ENCODE measurements at places on chromosomes 5 and 9.

DNA sequence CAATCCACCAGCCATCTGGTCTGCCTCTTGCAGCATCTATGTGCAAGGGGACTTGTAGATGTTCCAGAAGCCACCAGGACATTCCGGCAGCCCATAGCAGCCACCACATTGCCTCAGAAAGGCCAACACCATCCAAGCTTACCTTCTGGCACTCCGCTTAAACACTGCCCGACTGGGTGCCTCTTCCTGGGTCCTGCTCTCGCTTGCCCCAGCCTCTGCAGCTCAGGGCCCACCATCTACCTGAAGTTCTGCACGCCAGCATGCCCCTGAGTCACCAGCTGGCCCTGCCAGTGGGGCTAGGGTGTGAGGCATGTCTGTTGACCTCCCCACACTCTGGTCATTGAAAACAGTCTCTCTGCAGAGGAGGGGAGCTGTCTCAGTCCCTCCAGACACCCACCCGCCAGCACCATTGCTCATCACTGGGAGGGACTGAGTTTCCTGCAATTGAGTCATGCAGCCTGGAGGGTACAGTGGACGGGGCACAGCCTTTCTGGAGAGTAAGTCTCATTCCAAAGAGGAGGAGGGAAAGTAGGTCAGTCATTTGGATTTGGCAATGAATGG is 16.9 kb upstream of the COL5A1 start:
- DNase-seq: peak; percentile 32

GRCh38 chr9:104780796-104781395 is 17.0 kb downstream of the NIPSNAP3B start:
- DNase-seq: no peak

DNA sequence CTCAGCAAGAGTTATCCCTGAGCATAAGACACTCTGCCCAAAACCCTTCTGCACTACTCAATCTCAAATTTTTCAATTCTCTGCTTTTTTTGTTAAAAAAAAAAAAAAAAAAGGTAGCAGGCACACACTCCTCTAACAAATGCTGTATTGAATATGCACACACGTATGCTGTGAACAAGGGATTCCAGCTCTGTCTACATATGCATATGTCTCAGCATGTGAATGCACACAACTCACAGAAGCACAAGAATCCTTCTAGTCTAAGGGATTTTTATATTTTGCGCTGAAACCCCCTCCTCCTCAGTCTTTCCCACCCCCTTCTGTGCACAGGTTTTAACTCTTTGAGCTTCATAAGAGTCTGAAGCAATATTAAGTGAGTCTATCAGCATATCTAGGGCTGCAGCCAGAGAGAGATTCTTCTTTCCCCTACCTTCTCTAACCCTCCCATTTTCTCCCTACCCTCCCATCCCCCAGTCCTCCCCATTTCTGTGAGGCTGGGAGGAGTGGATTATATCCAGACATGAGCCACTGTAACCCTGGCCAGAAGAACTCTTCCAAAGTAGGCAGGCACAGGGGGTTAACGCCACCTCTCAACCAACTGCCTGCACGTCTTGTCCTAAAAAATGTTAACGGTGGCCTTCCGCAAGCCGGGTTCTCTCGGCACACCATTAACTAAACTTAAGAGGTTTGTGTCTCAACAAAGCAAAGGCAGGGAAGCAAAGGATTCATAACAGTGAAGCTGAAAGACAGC is 1.0 kb downstream of the GABRB2 start:
- no peak for DNase-seq

DNA sequence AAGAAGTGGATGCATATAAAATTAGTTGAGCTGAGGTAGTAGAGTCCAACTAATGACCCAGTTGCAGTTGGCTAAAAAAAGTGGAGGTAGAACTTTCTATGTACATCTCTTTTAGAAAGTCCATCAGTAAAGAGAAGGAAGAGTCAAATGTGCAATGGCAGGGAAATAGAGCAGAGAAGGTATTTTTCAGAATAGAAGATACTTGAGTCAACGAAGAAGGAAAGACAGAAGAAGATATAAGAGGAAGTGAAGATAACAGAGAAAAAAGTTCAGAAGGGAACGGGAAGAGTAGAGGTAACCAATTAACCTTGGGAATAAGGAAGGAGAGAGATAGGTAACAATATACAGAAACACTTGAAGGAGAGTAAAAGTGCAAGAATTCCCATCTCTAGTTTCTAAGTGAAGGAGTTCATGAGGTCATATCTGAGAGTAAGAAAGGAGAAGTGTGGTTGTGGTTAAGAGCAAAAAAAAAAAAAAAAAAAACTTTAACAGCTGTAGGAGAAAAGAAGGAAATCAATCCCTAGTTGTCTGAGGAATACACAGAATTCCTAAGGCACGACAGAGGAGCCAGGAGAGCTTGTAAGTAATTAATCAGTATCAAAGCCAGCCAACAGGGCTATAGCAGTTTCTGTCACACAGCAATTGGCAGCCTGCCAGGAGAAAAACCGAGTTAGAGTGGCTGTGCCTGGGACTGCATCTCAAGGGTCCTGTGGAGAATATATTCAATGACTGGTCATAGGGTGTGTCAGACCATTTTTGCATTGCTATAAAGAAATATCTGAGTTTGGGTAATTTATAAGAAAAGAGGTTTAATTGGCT is 61.0 kb downstream of the ARL15 start:
- no peak for DNase-seq

GRCh38 chr9:31393240-31393639 is 991.2 kb upstream of the ACO1 start:
- no peak for DNase-seq

DNA sequence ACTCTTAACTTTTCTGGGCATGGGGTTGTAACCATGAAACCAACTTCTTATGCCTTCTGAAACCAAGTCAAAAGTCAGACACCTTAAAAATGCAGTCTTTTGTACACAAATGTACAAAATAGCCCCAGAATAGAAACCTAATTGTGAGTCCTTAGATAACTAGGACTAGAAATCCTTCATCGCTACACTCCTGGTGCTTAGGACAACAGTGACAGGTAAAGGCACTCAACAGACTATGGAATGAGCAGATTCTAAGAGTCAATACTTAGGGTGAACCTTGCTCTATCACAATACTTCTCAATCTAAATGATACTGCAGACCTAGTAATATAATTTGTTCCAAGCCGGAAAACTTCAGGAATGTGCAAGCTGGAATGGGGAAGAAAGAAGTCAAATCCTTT is 163.7 kb downstream of the PDE4D start:
- no peak for DNase-seq

GRCh38 chr5:173714551-173715428 is 98.3 kb upstream of the BOD1 start:
- no peak for DNase-seq

- no peak for DNase-seq
Observed at GRCh38 chr9:136844761-136845464, 2.6 kb downstream of the AJM1 start.

- DNase-seq: no peak
Observed at GRCh38 chr9:21015129-21015815, 16.2 kb downstream of the HACD4 start.

DNA sequence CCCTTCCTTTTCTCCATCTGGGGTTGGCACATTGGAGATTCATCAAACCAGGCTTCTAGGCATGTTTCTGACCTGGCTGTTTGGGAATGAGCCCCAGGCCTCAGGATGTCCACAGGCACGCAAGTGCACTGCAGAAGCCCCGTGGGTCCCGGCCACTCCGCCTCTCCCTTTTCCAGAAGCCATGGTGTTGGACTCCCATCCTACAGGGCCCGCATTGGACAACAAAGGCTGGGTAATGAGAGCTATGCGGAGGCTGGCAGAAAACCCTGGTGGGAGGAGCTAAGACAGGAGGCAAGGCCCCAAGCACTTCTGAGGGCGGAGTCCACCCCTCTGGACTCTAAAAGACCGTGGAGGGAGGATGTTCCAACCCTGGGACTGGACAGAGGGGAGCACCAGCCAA is 160.6 kb downstream of the OLFM1 start:
- DNase-seq: no peak

- no peak for DNase-seq
Observed at GRCh38 chr5:169584998-169585451, 1.5 kb downstream of the SPDL1 start.

DNA sequence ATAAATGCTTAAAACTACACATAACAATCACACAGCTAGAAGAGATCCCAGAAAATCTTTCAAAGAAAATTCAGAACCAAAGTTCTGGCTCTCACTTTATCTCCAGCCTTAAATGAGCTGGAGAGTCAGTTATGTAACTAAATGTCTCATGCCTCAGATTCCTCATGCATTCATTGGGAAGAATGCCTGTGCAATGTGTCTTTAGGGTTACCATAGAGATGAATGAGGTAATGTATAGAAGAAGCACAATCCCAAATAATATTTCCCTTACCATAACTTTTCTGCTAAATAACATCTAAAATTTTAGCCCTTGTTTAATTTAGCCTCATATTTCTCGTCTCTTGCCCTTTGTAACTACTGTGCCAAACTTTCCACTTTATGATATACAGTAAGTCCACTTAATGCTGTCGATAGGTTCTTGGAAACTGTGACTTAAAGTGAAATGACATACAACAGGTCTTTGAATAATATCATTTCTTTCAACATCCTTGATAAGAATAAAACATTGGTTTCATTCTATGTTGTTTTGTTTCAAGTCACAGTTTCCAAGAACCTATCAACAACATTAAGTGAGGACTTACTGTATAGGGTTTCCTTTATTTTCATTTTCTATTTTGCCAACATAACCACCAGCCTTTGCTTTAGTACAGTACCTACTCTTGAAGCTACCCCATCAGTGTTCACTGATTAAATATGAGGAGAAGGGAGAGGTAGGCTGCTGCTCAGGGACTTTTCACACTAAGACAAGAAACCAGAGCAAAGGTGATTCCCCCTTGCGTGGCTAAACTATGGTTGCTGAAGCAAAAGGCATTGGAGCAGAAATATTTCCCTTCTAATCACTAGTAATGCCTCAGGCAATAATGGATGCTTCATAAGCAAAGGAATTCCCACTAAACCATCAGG is 295.7 kb upstream of the PTGER4 start:
- no peak for DNase-seq

DNA sequence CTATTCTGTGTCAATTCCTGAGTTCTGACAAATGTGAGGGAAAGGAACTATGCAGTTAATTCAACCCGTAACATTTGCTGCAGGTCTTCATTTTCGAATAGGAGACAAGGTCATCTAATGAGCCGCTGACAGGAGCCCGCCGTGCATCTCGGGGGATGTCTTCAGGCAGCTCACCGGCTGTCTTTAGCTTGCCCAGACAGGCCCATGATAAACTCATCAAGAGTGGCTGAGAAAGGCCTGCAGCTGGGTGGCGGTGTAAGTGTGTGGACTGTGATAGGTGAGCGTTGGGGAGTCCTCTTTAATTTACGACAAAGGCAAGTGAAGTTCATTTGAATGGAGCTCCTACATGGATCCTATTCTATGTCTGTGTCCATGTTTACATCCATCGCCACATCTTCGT is 190.5 kb downstream of the ADCY2 start:
- no peak for DNase-seq

- no peak for DNase-seq
Observed at GRCh38 chr9:123416176-123416575, 60.2 kb downstream of the CRB2 start.

- peak; percentile 20 for DNase-seq
Observed at GRCh38 chr5:135139381-135140134, 105.5 kb upstream of the PITX1 start.
